ENCODE measurements at places on chromosomes 11 and 22. TPM values are rescaled to one million over a fixed set of nuclear protein-coding genes. Genes with fewer than 3 reads are reported as not detected.

CDON gene
- 13.3 TPM for total RNA-seq

OR5L2 gene
- not detected for total RNA-seq

OR2AT4 gene
- total RNA-seq: not detected

MMP12 gene
- total RNA-seq: 0.75 TPM

MAP6 gene
- 5.8 TPM for total RNA-seq

HEPHL1 gene
- total RNA-seq: not detected

PPP1R14B gene
- total RNA-seq: 76.5 TPM

KDM4D gene
- 0.52 TPM for total RNA-seq

BATF2 gene
- total RNA-seq: 7.5 TPM

GANAB gene
- 229 TPM for total RNA-seq

ARHGAP32 gene
- 25.7 TPM for total RNA-seq

- no peak for DNase-seq
- H3K4me1 ChIP-seq: no peaks in the 10 kb centered on the region
- peaks cover 15% of the 10 kb centered on the region for H3K36me3 ChIP-seq
- no peaks in the 10 kb centered on the region for H3K27me3 ChIP-seq
- H3K27ac ChIP-seq: no peak overlapping the region
Observed at GRCh38 chr11:75001686-75002085, 13.0 kb downstream of the NEU3 start.

DNA sequence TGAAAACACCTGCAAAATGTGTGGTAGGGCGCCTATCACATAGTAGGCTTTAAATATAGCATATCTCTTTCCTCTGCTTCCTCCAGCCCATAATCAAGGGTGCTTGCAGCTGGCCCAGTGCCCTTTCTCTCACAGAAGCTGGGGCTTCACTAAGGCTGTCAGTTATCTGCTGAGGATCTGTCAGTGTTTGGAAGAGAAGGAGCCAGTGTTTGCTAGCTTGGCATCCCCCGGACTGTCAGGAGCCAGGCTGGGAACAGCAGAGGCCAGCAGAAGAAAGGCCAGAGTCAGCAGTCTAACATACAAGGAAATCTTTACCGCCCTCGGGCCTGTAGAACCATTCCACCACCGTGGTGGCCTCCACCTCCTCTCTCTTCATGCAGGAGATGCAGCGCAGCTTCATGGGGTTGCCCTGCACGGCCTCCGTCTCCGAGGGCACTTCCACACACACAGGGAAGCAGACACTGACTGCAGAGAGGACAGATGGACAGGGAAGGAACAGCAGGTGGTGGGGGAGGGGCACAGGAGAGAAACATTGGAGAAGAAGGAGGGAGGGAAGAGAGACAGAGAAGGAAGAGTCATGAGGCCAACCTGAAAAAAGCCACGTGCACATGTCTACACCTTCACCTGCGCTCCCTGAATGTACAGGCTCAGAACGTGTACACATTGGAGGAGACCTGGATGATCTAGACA, 9.0 kb downstream of the SCN3B start:
- no peak for DNase-seq
- H3K4me3 ChIP-seq: no peak overlapping the region
- H3K36me3 ChIP-seq: no peaks in the 10 kb centered on the region
- no peaks in the 10 kb centered on the region for H3K4me1 ChIP-seq
- peaks cover 4% of the 10 kb centered on the region for H3K27me3 ChIP-seq
- H3K27ac ChIP-seq: no peak overlapping the region

- H3K27ac ChIP-seq: no peak overlapping the region
- H3K4me1 ChIP-seq: peaks cover 9% of the 10 kb centered on the region
- no peaks in the 10 kb centered on the region for H3K36me3 ChIP-seq
- no peak for DNase-seq
- no peaks in the 10 kb centered on the region for H3K27me3 ChIP-seq
Observed at GRCh38 chr22:23774922-23775436, 2.3 kb downstream of the MMP11 start.

DNA sequence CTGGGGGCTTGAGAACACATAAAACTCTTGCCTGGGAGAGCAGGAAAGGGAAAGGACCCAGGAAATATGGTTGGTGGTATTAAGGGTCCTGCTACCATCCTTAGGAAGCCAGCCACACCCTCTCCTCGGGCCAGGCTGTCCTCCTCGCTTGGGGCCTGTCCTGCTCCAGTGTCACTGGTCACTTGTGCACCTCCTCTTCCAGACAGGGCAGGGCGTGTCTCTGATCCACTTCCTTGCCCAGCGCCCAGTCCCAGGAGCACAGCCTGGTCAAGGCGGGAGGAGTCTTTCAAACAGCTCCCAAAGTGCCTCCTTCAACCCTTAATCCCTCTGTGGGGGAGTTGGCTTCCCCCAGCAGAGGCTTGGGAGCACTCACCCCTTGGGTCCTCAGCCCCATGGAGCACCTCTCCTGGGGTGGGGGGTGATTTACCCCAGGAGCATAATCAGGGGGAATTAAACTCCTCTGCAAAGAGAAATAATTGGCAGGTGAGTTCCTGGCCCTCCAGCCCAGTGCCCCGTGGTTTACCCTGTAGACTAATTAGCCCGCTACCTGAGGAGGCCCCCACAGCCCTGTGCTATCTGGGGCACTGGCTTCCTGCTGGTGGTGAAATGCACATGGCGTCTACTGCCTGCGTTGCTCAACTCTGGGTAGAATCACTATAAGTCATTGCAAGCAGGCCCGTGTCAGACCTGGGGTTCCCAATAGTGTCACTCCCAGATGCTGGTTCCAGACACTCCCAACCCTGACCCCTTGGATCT, 8.0 kb downstream of the TMPRSS6 start:
- no peaks in the 10 kb centered on the region for H3K4me1 ChIP-seq
- H3K27me3 ChIP-seq: peaks cover 10% of the 10 kb centered on the region
- H3K27ac ChIP-seq: no peak overlapping the region

GRCh38 chr11:75298191-75298975, 53.1 kb downstream of the ARRB1 start:
- peaks cover 18% of the 10 kb centered on the region for H3K4me1 ChIP-seq
- H3K36me3 ChIP-seq: peaks cover 10% of the 10 kb centered on the region
- H3K27ac ChIP-seq: no peak overlapping the region
- H3K4me3 ChIP-seq: no peak overlapping the region
- DNase-seq: no peak

- H3K27me3 ChIP-seq: no peaks in the 10 kb centered on the region
- no peak overlapping the region for H3K4me3 ChIP-seq
- H3K27ac ChIP-seq: no peak overlapping the region
- peaks cover 86% of the 10 kb centered on the region for H3K36me3 ChIP-seq
- no peaks in the 10 kb centered on the region for H3K4me1 ChIP-seq
- no peak for DNase-seq
Observed at GRCh38 chr11:57610170-57610569, 12.7 kb downstream of the SERPING1 start.

DNA sequence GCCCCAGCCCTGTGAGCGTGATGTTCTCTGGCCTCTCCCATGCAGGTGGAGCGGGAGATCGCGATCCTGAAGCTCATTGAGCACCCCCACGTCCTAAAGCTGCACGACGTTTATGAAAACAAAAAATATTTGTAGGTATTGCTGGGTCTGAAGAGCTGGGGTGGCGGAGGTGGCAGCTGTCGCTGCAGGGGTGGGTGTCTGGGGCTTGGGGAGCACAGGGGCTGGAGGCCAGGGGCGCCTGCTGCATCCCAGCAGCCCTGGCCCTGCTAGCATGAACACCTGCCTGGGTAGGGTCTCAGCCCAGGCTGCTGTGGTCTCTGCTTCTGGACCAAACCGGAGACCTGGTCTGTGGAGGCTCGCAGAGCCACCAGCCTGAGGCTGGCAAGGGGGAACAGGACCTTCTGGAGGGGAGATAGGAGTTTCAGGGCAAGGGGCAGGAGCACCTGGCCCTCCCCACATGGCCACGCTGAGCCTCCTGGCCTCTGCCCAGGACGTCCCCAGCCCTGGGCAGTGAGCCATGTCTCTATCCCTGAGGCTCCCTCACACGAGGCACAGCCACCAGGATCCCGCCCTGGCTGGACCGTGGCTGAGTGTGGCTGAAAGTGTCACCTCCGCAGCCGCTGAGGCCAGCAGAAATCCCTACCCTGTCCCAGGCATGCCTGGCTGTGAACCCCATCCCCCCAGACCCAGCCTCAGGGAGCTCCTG, 48.2 kb downstream of the MOB2 start:
- DNase-seq: no peak
- peaks cover 46% of the 10 kb centered on the region for H3K27me3 ChIP-seq
- no peak overlapping the region for H3K4me3 ChIP-seq
- no peaks in the 10 kb centered on the region for H3K4me1 ChIP-seq
- no peak overlapping the region for H3K27ac ChIP-seq

GRCh38 chr11:35313066-35313759, 106.1 kb downstream of the SLC1A2 start:
- H3K36me3 ChIP-seq: no peaks in the 10 kb centered on the region
- H3K27ac ChIP-seq: no peak overlapping the region
- peaks cover 6% of the 10 kb centered on the region for H3K4me1 ChIP-seq
- no peaks in the 10 kb centered on the region for H3K27me3 ChIP-seq
- DNase-seq: no peak

- H3K4me1 ChIP-seq: peaks cover 15% of the 10 kb centered on the region
- no peaks in the 10 kb centered on the region for H3K27me3 ChIP-seq
- H3K36me3 ChIP-seq: peaks cover 42% of the 10 kb centered on the region
- H3K27ac ChIP-seq: no peak overlapping the region
Observed at GRCh38 chr11:78227921-78228320, 39.2 kb downstream of the USP35 start.

DNA sequence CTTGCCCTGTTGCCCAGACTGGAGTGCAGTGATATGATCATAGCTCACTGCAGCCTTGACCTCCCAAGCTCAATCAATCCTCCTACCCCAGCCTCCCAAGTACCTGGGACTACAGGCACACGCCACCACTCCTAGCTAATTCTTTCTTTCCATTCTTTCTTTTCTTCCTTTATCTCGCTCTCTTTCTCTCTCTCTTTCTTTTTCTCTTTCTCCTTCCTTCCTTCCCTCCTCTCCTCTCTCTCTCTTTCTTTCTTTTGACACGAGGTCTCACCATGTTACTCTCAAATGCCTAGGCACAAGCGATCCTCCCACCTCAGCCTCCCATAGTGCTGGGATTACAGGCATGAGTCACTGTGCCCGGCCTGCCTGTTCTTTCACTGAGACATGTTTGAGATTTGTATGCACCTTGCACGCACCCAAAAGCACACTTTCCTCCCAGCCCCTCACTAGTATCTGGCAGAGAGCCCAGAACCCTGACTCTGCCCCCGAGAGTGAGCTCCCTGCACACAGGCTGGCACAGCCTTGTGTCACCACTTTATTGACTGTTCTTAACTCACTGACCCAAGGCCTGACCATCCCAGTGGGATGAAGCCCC, 56.8 kb downstream of the CD6 start:
- no peak overlapping the region for H3K27ac ChIP-seq
- H3K4me1 ChIP-seq: peaks cover 12% of the 10 kb centered on the region
- no peak for DNase-seq
- H3K36me3 ChIP-seq: no peaks in the 10 kb centered on the region
- H3K4me3 ChIP-seq: no peak overlapping the region

GRCh38 chr22:24410110-24410856, 17.1 kb upstream of the ADORA2A start:
- H3K36me3 ChIP-seq: peaks cover 37% of the 10 kb centered on the region
- peaks cover 20% of the 10 kb centered on the region for H3K4me1 ChIP-seq
- H3K27me3 ChIP-seq: no peaks in the 10 kb centered on the region
- no peak overlapping the region for H3K27ac ChIP-seq
- no peak overlapping the region for H3K4me3 ChIP-seq

DNA sequence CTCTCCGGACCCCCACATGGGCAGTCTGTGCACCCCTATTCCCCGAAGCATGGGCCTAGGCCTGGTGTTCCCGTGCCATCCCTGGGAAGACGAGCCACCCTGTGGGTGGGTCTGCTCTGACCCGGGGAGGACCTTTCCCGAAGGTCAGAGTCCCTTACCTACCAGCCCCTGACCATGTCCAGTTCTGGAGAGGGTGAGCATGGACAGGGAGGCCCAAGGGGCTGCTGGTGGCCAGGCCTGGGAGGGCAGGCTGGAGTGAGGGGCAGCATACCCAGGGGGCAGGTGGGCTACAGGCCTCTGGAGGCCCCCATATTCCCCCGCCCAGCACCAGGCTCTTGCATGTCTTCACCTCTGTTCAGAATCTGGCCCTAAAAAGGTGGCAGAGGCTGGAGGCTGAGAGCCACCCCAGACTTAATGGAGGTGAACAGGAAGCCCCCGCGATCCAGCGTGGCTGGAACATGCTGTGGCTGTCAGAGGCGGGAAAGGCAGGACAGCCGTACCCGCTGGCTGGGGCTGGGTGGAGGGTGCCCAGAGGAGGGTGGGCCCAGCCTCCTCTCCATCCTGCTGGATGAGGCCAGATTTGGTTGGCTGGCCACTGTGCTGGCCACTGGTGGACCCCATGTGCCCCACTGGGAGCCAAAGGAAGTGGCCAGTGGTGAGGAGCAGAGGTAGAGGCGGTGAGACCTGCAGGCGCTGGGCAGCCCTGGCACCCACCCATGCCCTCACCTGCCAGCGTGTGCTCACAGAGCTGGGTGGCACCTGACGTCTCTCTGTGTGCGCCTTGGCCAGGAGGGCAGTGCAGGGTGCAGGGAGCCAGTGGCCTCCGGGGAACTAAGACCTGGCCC, 11.2 kb upstream of the SYT8 start:
- H3K4me3 ChIP-seq: no peak overlapping the region
- no peak for DNase-seq
- H3K27ac ChIP-seq: no peak overlapping the region
- peaks cover 20% of the 10 kb centered on the region for H3K4me1 ChIP-seq
- H3K27me3 ChIP-seq: no peaks in the 10 kb centered on the region

GRCh38 chr11:11703885-11704284, 82.1 kb upstream of the GALNT18 start:
- H3K4me3 ChIP-seq: no peak overlapping the region
- no peak for DNase-seq
- no peaks in the 10 kb centered on the region for H3K27me3 ChIP-seq
- H3K36me3 ChIP-seq: no peaks in the 10 kb centered on the region

- H3K36me3 ChIP-seq: no peaks in the 10 kb centered on the region
- DNase-seq: no peak
- no peak overlapping the region for H3K4me3 ChIP-seq
- no peaks in the 10 kb centered on the region for H3K27me3 ChIP-seq
- H3K4me1 ChIP-seq: no peaks in the 10 kb centered on the region
Observed at GRCh38 chr22:23779731-23780130, 7.0 kb upstream of the SMARCB1 start.

DNA sequence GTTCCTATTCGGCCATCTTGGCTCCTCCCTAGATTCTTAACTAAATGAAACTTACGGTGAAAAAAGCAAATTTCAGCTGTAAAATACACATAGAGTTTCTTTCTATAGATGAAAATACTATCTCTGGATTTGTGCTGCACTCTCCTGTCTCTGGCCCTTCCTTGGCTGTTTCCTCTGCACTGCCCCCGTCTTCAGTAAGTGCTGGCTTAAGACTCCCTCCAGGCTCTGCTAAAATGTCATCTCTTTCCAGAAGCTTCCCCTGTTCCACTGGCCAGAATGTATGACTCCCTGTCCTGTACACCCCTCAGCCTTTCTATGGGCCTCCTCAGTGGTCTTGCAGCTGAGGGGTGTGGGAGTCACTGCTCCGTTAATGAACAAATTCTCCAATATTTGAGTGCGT, 109.1 kb upstream of the NARS2 start:
- no peak overlapping the region for H3K27ac ChIP-seq
- no peaks in the 10 kb centered on the region for H3K27me3 ChIP-seq
- no peak for DNase-seq
- H3K4me1 ChIP-seq: no peaks in the 10 kb centered on the region
